ENCODE measurements at places on chromosomes 4 and X.

DNA sequence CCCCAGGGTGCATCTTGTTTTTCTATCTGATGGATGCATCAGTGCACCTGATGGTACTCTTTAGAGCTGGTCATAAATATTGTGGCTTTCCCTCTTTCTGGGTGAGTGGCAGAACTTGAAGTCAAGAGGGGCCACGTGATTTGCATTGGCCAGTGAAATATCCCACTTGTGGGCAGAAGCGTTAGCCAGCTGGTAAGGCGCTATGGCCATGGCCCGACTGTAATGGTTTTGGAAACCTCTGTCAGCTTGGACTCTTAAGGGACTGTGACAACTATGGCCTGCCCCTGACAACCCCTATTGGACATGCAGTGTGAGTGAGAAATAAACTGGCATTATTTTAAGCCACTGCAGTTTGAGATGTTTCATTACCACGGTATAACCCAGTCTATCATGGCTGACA is 72.8 kb downstream of the SEL1L3 start:
- DNase-seq: no peak

DNA sequence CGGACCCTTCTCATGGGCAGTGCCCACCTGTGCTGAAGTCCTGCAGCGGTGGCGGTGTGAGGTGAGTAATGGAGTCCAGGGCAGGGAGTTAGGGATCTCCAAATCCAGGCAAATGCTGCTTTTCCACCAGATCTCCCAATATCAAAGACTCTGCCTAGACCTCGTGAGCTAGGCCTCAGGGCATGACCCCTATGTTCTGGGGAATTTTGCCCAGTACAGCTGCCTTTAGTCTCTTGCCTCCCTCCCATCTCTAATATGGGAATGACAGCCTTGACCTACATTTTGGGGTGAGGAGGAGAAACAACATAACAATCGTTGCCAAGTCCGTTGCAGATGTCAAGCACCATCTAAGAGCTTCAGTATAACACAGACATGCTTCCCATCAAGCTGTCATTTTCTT is 7.3 kb downstream of the PAK3 start:
- no peak for DNase-seq

- peak; percentile 80 for DNase-seq
Measured at GRCh38 chr4:15963576-15963975, 601 bp upstream of the FGFBP2 start.

DNA sequence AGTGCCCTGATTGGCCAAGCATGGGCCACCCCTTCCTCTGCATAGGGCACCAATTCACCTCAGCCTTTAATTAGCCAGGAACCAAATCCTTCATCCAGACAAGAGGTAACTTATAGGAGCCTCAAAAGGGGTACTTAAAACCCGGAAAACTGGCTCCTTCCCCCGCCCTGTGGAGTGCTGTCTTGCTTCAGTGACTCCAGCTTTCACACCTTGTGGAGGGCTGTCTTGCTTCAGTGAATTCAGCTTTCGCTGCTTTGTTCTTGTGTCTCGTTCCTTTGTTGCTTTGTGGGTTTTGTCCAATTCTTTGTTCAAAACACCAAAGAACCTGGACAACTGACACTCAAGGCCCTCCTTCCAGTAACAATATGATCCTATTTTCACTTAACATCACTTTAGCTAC is 82.2 kb upstream of the FRG1 start:
- DNase-seq: no peak

DNA sequence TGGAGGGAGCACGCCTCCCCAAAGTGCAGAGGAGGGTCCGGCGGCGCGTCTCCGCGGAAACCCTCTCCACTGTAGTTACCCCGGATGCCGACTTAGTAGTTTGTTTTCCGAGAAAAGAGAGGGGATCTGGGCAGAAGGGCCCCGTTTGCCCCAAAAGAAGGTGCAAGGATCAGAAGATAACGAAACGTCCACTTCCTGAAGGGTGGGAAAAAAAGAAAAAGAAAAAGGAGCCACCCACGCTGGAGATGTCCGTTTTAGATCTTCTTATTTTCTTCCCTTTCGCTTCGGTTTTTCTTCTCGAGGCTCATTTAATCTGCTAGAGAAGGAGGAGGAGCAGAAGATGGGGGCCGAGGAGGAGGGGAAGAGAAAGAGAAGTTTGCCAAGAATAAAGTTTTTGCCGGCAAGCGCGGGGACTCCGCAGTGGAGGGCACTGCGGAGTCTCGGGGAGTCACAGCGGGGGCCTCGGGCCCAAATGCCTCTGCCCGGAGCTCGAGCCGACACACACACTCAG is 517 bp downstream of the LEF1 start:
- DNase-seq: no peak
